ENCODE measurements at places on chromosomes 7 and 10.

DNA sequence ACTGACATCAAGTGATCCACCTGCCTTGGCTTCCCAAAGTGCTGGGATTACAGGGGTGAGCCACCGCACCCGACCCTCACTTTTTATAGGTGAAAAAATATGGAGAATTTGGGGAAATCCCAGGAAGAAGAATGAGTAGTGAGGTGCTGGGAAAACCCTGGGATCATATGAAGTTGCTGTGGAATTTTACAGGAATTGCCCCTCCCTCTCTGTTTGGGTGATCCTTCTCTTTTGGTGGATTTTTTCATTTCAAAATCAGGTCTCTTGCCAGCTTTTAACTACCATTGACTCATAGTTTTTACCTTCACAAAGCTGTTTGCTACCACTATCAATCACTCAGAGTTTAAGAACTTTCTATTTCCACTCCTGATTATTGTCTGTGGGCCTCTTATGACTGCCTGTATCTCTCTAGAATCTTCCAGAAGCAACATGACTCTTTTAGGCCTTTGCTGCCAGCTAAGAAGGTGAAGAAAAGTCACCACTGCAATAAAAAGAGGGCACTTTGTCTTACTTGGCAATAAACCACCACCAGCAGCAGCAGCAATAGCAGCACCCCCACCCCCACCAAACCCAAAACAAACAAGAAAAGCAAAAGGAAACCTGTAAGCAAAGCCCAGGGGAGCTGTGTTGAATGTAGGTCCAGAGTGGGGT, 4.0 kb upstream of the GIMAP8 start:
- no peak for DNase-seq

- no peak for DNase-seq
These were observed 48.4 kb downstream of the AASS start for GRCh38 chr7:122095642-122096041.

DNA sequence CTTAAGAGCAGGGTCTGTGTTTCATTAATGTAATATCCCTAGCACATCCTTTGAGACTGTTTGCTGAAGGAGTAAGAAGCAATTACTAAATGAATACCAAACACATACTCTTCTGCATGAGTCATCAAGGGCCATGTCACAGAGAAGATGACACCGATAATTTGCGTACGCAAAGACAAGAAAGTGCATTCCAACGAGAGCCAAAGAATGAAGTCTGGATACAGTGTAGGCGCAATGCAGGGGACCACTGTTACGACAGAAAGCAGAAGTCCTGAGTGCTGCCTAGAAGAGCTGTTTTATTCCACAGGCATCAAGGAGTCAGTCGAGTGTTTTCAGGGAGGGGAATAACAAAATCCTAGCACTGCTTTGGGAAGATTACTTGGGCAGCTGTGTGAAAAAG, 62.7 kb downstream of the VPS41 start:
- DNase-seq: no peak

- DNase-seq: no peak
These were observed 629.3 kb upstream of the NRP1 start for GRCh38 chr10:33963729-33964128.

DNA sequence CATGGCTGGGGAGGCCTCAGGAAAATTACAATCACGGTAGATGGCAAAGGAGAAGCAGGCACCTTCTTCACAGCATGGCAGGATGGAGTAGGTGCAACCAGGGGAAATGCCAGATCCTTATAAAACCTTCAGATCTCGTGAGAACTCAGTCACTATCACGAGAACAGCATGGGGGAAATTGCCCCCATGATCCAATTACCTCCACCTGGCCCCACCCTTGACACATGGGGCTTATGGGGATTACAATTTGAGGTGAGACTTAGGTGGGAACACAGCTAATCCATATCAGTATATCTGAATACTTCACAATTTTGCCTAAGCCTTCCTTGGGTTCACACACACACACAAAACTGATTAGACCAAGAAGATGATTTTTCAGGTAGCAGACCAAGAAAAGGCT, 145.1 kb upstream of the COL1A2 start:
- no peak for DNase-seq

DNA sequence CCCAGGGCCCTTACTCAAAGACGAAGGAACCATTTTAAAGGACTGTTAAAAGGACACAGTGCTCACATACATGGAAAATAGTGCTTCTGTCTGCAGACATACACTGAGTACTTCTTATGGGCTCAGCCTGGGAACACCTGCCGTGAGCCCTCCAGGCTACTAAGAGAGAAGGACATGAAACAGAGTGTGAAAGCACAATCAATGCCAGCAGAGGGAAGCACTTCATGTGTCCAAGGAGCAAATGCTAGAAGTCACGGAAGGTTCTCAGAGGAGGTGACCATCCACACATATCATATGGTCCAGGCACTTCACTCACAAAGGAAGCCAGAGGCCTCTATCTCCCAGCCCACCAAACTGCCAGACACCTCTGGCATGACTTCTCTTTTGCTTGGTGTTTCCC, 15.5 kb downstream of the ELMO1 start:
- no peak for DNase-seq

- no peak for DNase-seq
These were observed 154.0 kb downstream of the SGMS1 start for GRCh38 chr10:50469778-50470193.

- DNase-seq: no peak
These were observed 339.8 kb downstream of the RNLS start for GRCh38 chr10:88243202-88243744.

- DNase-seq: no peak
These were observed 70.3 kb downstream of the ABI1 start for GRCh38 chr10:26790221-26790995.

GRCh38 chr7:39304668-39305405, 261.4 kb upstream of the YAE1 start:
- DNase-seq: no peak

DNA sequence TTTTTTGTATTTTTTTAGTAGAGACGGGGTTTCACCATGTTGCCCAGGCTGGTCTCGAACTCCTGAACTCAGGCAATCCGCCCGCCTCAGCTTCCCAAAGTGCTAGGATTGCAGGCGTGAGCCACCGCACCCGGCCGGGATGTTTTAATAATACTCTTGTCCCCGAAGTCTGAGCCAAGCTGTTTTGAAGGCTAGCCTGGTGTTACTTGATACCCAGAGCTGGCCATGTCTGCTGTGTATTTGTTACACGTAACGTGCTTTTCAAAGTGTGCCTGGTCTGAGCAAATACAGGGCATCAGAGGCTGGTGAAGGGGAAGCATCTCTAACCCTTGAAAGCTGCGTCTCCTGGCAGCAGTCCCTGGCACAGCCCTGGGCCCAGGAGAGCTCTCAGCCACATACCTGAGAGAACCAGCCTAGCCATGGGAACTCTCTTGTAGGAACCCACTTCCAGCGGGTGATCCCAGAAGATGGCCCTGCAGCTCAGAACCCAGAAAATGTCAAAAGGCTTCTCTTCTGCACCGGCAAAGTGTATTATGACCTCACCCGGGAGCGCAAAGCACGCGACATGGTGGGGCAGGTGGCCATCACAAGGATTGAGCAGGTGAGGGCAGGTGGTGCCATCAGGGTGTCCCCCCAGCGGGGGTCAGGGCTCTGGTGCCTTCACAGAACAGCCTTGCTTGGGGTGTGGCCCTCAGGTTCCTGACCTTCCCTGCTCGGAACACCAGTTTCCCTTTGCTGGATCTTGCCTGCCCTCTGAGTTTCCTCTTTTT, 41.7 kb upstream of the ZMIZ2 start:
- no peak for DNase-seq

- no peak for DNase-seq
These were observed 37.0 kb downstream of the ALOX5 start for GRCh38 chr10:45410807-45411606.

- no peak for DNase-seq
These were observed 121.7 kb upstream of the TNRC18 start for GRCh38 chr7:5545222-5545914.

DNA sequence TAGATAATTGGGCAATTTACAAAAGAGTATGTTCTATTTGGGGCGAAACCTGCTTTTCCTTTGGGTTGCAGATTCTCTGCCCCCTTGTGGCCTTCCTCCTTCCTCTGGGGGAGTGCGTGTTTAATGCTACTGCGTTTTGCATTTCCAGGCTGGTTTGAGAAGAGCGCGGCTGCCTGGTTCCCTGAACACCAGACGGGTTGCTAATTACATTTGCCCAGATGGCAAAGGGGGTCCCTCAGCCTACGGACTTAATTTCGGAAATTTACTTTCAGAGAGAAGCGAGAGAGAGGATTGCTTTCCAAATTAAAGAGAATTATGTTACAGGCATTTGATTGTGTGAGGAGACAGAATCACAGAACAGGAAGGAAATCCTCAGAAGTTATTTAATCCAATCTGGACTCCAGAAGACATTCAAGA, 91.9 kb upstream of the JAZF1 start:
- DNase-seq: no peak

- no peak for DNase-seq
These were observed 48.6 kb upstream of the PPIF start for GRCh38 chr10:79298403-79299244.

- no peak for DNase-seq
These were observed 213.7 kb upstream of the KMT2E start for GRCh38 chr7:104800307-104800706.

DNA sequence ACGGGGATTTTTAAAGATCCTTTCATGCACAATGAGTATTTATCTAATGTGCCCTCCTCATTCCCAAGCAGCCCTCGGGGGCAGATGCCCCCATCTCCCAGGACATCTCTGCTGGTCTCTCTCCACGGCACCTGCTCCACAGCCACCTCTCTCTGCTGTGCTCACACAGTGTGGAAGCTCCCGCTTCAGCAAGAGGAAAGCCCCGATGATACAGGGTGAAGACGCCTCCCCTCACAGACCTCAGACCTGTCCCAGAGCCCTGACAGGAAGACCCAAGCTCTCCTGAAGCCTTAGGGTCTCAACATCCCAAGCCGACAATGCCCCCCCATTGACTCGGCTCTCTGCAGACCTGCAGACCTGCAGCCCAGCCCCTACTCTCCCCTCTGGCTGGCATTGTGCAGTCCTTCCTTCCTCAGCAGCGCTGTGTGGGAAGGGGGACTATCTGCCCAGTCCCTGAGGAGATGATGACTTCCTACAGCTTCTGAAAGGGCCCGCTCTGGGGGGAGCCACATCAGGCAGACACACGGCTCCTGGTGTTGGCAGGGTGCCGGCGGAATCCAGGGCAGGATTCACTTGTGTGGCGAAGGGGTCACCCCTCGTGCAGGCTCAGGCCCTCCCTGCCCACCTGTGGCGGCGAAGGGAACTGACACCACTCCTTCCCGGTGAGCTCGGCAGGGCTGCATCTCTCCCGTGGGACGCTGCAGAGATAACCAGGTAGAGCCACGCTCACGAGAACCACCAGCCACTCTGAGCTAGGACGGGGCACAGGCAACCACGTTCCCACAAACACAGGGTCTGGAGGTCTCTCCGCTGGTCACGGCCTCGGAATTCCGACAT, 61.8 kb downstream of the PTPRN2 start:
- no peak for DNase-seq

DNA sequence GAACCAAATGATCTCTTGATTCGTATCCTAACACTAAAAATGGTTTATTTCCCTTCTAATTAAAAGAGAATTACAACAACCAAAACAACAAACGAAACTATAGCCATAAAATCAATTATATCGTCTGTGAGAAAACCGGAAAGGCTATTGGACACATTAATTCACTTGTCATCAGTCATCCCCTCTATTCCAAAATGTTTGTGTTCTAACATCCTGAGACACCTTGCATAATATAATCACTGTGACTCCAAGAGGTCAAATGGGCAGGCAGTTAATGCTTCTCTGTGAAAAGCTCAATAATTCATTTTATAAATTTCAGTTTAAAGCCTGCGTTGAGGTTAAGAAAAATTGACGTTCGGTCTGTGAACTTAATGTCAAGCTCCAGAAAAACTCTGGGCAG, 463 bp upstream of the LRRTM3 start:
- DNase-seq: no peak

DNA sequence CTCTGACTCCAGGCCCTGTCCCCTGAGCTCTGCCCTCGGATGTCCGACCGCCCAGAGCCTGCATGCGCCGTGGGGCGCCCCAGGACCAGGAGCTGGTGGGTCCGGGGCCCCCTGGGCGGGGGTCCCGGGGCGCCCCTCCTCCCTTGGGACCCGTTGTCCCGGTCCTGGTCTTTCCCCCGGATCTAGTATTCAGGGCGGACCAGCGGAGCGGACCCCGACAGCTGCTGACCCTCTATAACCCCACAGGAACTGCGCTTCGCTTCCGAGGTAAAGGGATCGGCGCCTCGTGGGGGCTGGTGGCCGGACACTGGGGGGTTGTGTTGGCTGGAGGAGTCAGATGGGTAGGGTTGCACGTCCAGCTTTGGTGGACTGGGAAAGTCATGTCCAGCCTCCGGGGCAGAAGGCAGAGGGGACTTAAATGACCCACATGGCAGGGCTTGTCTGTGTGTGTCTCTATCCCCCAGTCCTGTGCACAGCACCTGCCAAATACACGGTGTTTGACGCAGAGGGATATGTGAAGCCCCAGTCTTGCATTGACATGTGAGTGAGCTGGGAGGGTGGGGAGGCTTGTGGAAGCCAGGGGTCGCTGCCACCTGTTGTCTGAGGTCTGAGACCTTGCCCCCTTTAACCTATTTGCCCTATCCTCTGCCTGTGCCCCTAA, 520 bp downstream of the MOSPD3 start:
- no peak for DNase-seq

GRCh38 chr10:86942441-86943315, 14.7 kb downstream of the MMRN2 start:
- no peak for DNase-seq

DNA sequence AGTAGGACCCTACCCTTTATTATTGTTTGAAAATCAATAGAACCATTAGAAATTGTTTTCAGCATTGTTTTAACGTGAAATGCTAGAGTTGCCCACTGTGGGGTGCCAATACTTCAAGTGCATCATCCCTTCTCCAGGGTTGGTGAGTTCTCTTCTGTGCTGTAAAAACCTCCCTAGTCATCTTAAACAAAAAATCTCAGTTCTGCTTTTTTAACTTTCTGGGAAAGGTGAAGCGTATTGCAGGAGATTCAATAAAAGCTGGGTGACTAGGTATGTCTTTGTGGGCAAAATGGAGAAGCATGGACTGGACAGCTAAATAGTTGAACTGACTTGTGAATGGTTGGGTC, 699.1 kb downstream of the SUGCT start:
- DNase-seq: no peak

DNA sequence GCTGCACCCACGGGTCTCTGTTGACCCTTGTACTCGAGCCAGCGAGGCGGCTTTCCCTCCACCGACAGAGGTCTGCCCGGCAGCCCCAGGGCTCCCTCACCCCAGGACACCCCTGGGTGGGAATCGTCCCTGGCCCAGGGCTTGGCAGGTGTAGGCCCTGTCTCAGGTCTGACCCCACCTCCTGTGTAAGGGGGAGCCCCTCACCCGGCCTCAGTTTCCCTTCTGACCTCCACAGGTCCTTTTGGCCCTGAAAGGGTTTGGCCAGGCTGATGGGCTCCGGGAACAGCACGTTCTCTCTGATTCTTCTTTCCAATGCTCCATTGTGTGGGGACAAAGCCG, 25.0 kb upstream of the ELFN1 start:
- DNase-seq: no peak

- DNase-seq: no peak
These were observed 145.6 kb downstream of the GLCCI1 start for GRCh38 chr7:8114175-8114574.
